ENCODE measurements at places on chromosomes 5 and 9.

GRCh38 chr5:104793755-104794080 lies 1231.1 kb upstream of the NUDT12 start:
- DNase-seq: no peak

DNA sequence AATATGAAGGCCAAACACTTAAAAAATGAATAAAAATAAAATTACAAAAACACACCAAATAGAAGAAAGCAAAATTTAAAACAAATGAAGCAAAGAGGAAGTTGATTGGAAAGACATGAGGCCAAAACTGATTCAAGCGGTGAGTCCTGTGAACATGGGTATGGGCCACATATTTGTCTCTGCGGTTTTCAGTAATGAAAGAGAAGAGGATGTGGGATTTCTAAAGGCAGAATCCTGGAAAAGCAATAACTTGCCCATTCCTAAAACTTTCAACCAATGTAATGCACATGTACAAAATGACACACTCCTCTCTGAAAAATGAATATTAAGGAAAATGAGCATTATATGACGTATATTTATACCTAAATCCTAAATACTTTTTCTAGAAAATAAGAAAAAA lies 263.7 kb downstream of the SEMA5A start:
- no peak for DNase-seq

- no peak for DNase-seq
Observed at GRCh38 chr5:2534251-2534650, 217.2 kb downstream of the IRX2 start.

DNA sequence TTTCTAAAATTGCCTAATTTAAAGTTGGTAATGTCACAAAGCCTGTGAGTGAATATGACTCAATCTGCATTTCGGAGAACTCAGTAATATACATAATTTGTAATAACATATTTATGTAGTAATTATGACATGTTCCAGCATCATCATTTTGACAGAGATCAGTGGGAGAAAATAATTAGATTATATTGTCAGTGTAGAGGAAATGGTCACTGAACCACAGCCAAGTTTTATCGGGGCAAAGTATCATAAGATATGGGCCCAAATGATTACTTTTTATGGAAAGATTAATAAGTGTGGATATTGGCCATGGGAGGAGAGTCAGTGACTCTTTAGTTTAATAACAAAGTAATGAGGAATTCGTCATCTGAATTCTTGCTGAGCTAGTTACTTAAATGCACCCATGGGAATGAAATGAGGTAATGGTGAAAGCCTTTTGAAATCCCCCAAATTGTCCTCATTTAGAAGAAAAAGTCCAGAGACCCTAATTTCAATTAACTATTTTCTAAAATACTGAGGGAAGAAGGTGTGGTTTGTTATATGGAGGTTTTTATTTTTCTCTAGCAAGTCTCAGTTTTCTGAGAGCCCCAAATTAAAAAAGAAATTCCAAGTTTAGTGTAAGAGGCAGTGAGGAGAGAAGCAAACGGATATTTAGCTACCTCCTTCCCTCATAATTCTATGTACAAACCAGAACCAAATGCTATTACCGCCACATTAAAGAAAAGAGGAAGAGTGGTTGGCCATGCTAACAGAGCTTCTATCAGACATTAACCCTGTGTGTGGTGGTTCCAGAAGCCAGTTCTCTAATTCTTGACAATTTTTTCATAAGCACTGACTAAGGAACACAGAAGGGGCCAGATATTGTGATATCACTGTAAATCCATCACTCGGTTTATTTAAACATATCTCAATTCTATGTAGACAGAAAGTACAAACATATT lies 37.7 kb upstream of the MRPS30 start:
- no peak for DNase-seq

DNA sequence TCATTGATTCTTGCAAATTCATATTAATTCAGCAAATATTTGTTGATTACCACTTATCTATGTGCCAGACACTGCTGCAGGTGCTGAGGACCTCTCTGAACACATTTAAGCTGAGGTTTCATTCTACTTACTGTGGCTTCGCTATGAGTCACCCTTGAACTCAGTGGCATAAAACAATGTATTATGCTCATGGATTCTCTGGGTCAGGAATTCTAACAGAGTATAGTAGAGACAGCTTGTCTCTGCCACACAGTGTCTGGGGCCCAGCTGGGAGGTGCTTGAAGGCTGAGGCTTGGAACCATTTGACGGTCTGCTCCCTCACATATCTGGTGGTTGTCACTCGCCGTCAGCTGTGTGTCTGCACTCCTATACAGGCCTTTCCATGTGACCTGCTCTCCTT lies 124.3 kb upstream of the NR3C1 start:
- no peak for DNase-seq

- no peak for DNase-seq
Observed at GRCh38 chr5:140134277-140134935, 8.7 kb downstream of the IGIP start.

DNA sequence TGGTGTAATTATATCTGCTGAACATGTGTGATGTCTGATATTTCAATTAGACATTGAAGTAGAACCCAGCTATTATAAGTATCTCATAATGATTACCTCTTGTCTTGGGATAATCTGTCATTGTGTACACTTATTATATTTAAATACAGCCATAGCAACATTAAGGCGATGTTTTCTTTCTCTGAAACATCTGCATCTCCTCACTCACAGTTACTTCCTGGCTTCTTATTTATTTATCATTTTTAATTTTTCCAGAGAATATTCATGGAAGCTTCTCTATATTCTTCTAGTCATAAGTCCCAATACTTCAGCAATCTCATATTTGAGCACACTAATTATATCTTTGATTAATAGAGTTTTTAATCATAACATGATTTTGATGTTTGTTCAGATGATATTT lies 103.8 kb upstream of the FBN2 start:
- no peak for DNase-seq

DNA sequence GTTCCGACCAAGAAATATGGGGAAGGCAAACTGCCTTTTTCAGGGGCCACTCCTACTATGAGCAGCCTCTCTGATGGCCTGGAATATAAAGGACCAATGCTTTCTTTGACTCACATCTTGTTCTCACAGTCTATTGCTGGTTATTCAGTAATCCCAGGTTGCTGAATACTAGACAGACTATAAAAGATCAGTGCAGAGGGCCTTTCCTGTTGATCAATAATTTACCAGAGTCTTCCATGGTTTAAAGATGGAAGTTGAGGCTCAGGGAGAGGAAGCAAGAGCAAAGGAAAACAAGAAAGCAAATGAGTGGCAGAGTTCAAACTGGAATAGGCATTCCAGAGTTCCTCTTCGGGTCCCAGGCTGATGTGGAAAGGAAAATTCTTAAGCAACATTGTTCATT lies 62.9 kb downstream of the FBXO38 start:
- DNase-seq: no peak

DNA sequence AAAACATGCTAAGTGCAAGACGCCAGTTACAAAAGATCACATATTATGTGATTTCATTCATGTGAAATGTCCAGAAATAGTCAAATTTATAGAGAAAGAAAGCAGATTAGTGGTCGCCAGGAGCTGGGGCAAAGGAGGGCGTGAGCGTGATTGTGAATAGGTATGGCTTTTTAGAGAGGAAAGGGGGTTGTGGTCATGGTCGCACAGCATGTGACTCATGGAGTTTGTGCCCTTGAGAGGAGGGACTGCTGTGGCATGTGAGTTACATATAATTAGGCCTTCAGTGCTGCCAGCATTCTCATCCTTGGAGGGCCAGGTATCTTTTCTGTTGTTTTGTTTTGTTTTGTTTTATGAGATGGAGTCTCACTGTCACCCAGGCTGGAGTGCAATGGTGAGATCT lies 21.2 kb upstream of the MARCHF6 start:
- DNase-seq: no peak

DNA sequence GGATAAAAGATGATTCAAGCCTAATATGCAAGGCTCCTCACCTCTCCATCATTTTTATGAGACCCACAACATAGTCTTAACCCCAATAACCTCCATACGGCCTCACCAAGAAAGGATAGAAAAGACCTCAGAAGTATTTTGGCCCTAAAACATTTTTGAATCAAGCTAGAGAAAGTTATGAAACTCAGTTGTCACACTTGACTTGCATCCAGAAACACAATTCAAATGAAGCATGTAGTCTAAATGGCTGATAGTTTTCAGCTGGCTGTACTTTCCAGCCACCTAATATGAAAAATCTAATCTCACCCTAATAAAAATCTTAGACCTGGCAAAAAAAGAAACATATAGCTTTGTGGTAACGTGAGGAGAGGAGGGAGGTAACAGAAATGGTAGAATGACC lies 116.1 kb downstream of the ARL15 start:
- no peak for DNase-seq

DNA sequence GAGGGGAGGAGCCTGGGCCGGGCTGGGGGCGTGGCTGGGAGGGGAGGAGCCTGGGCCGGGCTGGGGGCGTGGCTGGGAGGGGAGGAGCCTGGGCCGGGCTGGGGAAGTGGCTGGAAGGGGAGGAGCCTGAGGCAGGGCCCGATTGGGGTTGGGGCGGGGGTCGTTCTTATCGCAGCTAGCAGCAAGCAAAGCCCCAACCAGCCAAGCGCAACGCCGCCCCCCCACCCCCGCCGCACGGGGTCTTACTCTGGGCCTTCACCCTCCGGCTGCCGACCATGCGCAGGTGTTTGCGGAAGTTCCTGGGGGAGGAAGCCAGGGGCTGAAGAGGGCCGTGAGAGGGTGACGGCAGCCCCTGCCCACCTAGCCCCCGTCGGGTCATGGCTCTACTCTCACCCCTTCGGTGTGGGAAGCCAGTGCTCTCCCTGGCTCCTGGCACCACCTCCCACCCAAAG lies 5.0 kb downstream of the NSMF start:
- DNase-seq: peak; percentile 59

DNA sequence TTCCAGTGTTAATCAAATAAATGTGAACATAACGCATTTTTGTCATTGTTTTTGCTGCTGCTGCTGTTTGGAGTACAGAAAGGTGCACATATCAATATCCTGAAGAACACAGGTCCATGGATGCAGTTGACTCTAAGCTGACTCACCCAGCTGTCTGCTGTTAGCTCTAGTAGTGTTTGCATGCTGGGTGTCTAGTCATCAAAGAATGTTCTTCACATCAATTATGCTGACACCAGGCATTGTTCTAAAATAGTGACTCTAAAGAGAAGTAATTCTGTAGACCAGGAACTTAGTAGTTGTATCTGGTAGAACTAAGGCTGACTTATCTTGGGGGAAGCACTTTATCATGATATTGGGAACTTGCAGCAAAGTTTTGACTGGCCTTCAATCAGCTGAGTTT lies 55.7 kb upstream of the DPYSL3 start:
- no peak for DNase-seq

DNA sequence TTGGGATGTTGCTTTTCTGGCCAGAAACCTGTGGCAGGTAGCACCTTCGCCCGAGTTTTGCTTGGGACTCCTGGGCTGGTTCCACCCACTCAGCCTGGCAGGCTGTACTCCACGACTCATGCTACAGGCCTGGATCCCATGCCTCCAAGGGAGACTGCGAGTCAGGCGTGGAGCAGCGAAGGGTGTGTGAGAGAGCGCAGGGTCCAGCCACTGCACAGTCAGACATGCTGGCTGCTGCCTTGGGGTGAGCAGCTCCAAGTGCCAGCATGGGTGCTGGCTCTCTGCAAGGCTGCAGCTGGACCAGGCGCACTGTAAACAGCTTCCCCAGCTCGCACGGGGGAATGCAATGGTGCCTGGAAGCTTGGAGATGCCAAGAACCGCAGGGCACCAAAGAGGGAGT lies 249.6 kb upstream of the EDIL3 start:
- DNase-seq: no peak

DNA sequence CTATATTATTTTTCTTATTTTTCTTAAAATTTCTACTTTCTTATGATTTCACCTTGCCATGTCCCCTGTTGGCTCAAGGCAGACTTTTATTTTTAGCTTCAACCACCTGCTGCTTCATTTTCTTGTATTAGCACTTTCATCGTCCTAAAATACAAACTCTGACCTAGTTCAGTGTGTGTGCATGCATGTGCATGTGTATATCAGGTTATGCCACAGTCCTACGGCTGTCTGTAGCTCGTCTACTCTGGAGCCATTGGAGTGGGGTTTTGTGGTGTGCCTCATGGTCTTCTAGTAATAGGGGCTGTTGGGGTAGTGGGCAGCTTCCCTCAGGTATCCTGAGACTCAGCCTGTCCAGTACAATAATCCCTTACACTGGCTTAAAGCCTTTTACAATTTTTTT lies 13.4 kb upstream of the SPINK1 start:
- no peak for DNase-seq
